Vagina (tissue), 2 donors: ENCODE measurements at places on chromosomes 1 and 21.

DNA sequence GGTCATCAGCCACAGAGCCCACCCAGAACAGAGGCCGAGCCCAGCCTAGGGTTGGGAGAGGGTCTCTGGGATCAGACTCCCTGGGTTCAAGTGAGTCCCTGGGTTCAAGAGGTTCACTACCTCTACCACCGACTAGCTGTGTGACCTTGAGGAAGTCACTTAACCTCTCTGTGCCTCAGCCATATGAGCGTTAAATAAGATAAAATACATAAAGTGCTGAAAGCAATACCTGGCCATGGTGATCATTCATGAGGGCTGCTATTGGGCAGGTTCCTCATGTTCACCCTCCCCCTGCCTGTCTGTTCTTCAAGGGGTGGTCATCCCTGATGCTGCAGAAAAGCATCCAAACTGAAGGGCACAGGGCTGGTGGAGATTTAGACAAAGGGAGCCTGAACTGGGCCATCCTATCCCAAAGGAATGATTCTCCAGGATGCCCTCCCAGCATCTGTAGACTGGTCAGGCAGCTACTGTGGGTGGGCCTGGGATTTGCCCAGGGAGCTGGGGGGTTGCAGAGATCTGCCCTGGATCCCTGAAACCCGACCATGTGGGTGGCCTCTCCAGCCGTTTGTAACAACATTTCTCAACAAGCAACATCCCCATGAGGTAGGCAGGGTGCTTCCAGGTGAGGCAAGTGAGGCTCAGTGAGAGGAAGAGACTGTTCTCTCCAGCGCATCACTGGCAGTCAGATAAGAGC, 196.6 kb downstream of the MATN1 start:
- DNase-seq, result no peak

- no peak for DNase-seq
Observed at GRCh38 chr1:217554849-217555248, 76.0 kb downstream of the GPATCH2 start.

DNA sequence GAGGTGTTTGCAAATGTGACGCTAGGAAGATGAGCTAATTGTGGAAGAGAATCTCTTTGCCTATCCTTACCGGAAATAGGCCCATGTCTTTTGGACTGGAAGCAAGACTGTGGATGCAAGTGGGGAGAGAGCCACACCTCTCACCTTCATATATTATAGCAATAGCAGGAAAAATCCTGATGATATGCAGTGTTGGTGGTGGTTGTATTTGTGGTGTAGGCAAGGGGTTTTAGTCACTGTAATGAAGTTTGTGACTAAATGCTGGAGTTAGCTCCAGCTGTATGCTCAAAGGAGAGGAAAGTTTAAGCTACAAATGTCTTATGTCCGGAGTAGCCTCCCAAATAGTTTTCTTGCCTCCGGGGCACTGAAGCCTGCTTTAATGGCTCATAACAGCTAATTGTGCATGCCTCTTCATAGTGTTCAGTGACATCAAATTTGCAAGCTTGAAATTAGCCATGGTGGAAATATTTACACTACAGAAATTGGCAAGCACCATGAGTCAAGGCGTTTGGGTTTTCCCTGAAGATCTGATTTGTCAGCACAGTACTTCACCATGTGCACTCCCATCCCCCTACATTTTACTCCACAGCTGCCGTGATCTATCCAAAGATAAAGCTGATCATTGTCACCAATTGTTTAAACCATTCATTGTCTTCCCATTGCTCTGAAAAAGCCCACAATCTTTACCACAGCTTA, 102.6 kb upstream of the ZNF644 start:
- DNase-seq, result no peak

GRCh38 chr1:170604065-170604464, 59.9 kb upstream of the PRRX1 start:
- no peak for DNase-seq

- DNase-seq, result no peak
Observed at GRCh38 chr1:43991476-43992231, at the start of gene CCDC24. CCDC24 (plus strand) TSS chr1:43991599; CDS start chr1:43991879, 280 bp downstream.

GRCh38 chr1:210185063-210185462, 47.5 kb upstream of the SERTAD4 start:
- DNase-seq, result no peak

DNA sequence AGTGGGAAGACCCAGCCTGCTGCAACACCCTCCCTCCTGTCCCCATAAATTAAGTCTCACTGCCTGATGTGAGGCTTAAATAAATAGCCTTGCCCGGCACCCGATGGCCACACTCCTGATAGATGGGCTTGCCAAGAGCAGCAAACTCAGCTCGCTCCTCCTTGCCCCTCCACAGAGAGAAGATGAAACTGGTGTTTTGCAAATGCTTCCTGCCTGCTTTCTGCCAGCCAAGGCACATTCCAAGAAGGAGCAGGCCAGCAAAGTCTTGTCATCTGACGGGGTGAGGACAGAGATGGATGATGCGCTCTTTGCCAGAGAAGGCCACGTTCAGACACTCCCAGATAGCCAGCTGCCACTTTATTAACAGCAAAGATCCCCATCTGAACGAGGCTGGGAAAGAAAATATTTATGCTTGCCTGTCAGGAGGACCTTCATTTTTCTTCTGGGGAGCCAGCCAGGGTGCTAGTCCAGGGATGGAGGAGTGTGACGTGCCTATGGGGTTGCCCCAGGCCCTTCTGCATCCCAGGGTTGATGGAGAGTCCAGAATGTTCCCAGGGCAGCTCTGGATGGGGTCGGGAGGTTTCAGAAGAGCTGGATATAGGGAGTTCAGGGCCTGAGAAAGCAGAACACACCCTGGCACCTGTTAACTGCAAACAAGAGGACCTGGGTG, 265.4 kb downstream of the FOXD2 start:
- no peak for DNase-seq

- DNase-seq, result no peak
Observed at GRCh38 chr1:7560601-7561181, 210.4 kb upstream of the VAMP3 start.

DNA sequence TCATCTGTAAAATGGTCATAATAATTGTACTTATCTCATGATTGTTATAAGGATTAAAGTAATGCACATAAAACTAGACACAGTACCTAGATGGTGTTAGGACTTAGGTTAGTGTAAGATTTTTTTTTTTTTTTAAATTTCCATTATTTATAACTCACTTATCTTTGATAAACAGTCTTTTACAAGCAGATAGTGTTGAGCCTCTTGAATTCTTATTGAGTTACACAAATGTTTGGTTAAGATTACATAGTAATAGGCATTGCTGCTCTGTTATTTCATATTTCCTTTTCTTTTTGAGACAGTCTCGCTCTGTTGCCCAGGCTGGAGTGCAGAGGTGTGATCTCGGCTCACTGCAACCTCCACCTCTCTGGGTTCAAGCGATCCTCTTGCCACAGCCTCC, 15.4 kb downstream of the MRPS6 start:
- DNase-seq, result no peak

- DNase-seq, result peak; percentile 49
Observed at GRCh38 chr1:87226341-87226760, 102.3 kb upstream of the LMO4 start.

DNA sequence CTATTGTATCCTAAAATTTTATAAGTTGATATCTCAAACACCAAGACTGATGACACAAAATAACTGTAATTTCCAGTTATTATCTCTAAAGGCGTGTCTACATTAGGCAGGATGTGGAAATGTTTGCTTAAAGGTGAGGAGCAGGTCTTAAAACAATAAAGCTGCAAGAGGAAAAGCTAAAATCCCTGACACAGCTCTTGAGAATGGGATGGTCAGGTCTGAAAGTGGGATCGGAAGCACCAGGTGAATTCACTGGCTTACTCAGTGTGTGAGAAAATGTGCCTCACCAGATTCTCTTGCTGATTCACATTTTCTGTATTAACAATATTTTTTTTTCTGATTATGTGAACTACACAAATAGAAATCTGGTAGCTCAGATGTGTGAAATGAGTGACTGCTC, 421.9 kb upstream of the ADAMTS5 start:
- no peak for DNase-seq

DNA sequence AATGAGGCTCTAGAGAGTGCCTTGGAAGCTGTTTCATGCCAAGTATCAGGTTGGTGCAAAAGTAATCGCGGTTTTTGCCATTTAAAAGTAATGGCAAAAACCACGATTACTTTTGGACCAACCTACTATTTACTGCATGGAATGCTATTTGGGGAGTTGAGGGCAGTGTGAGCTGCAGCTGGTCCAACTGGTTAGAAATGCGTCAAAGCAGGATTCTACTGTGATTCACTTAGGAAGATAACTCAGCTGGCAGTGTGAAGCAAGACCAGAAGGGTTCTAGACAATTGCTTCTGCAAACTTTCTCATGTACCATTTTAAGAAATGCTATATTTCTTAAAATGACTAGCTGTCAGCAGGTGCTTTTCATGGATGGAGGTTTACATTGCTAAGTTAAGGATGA, 21.2 kb upstream of the PLA2G2C start:
- DNase-seq, result no peak
